ENCODE measurements at places on chromosomes 6 and 20.

DNA sequence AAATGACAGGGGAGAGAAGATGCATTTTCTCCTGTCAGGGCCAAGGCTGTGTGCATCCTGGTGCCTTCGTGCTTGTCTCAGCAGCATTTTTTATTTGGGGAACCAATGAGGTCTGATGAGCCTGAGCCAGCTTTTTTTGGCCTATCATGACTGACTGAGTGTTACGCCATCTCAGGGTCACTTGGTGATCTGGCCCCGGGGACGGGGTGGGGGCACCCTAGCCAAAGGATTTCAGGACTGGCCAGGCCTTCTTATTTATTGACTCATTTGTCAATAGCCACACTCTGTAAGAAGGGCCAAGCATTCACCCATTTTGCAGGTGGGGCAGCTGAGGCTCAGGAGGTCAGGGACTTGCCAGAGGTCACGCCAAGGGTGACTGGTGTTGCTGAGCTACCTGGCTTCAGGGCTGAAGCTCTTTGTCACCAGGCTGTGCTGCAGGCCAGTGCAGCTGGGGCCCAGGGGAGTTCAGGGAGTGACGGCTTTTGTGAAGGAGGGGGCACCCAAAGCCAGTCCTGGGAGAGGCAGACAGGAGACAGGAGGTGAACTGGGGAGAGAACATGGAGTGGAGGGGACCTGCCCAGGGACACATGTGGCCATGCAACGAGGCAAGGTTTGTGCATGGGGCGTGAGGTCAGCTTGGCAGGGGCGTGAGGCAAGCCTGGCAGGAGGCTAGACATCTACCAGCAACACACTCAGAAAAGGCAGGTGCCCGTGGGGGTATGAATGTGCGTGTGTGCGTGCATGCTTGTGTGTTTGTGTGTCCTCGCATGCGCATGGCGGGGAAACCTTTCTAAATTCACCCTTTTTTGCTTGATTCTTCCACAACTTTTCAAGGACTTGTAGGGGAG, 31.1 kb downstream of the VSTM2L start:
- no peak for DNase-seq

DNA sequence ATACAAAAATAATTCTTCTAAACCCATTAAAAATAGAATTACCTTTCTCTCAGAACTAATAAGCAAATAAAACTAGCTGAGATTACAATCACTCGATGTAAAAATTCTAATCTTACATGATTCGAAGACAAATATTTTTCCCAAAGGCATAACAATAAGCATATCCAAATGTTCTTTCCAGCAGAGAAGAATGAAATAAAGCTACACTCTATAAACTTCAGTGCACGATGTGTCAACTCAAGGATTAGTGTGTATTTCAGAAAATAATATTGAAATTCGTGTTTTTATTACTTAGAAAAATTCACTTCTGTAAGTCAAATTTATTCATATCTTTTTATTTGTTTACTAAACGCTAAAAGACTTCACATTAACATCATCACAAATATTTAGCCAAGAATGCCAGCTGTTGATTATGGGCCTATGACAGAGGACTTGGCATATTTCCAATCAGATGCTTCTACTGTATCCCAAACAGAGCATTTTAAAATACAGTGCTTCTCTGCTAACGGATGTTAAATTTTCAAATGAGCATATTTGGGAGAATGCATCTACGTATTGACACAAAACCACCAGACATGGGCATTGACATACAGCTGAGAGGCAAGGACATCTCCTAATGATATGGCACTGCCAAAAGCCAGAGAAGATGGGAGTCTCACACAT, 54.7 kb upstream of the PDE7B start:
- DNase-seq, result no peak

DNA sequence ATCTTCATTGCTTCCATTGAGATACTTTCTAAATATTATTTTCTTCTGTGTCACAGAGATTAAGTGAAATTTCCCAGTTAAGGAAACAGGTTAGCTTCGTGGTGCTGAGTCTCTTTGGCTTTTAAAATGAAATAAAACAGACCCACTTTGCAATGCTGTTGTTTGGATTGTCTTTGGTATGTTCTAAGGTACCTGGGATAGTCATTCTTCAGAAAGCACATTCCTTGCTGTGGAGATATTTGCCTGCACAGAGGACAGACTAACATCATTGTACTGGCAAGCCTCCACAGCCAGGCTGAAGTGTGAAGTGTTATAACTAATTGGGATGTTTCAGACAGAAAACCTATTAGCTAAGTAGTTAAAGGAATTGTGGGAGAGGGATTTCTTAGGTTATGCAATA, 148.8 kb upstream of the EPHA7 start:
- no peak for DNase-seq

DNA sequence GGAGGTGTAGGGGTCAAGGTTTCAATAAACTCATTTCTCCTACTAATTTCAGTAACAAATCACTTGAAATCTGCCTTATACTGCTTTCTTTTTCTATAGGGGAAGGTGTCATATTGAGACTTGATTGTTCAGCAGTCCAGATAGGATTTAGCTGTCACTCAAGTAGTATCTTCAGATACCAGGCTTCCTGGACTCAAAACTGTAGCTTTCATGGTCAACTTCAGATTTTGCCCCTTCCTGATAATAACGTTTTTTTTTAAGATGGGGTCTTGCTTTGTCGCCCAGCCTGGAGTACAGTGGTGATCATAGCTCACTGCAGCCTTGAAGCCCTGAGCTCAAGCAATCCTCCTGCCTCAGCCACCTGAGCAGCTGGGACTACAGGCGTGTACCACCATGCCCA, 77.8 kb downstream of the JAG1 start:
- DNase-seq, result no peak

GRCh38 chr6:32472781-32473375, 33.2 kb downstream of the HLA-DRA start:
- no peak for DNase-seq

DNA sequence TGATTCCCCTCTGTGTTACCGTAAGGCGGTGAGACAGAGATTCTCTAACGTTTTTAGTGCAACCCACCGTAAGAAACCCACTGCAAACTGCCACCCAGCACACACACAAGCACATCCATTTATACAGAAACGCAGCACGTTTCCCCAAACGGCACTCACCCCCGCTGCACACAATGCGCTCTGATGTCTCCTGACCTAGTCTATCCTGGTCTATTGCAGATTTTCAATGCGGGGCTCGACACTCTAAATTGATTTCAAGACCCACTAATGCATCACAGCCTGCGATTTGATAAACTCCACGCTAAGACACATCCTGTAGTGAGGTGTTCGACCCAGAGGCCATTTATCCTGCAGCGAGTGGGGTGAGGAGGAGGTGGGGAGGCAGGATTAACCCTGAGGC, 63.7 kb upstream of the SULF2 start:
- no peak for DNase-seq

- DNase-seq, result no peak
These were observed 224.9 kb upstream of the SYNCRIP start for GRCh38 chr6:85867595-85867994.

DNA sequence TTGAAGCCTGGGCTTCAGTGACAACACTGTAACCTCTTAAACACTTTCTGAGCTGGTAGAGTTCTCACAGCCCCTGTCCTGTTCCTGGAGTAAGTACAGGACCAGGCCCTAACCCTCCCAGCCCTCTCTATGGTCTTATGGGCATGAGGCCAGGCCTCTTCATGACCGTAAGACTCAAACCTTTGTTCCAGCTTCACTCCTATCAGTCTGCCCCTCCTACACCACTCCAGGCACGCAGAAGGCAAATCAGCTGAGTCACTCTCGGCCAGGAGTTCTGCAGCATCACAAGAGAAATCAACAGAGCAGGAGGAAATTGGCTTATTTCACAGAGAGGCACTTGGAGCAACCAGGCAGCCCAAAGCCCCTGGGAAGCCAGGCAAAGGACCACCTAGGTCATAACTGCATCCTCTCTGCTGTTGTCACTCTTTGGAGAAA, 25.3 kb upstream of the CHD6 start:
- DNase-seq, result peak; percentile 60

DNA sequence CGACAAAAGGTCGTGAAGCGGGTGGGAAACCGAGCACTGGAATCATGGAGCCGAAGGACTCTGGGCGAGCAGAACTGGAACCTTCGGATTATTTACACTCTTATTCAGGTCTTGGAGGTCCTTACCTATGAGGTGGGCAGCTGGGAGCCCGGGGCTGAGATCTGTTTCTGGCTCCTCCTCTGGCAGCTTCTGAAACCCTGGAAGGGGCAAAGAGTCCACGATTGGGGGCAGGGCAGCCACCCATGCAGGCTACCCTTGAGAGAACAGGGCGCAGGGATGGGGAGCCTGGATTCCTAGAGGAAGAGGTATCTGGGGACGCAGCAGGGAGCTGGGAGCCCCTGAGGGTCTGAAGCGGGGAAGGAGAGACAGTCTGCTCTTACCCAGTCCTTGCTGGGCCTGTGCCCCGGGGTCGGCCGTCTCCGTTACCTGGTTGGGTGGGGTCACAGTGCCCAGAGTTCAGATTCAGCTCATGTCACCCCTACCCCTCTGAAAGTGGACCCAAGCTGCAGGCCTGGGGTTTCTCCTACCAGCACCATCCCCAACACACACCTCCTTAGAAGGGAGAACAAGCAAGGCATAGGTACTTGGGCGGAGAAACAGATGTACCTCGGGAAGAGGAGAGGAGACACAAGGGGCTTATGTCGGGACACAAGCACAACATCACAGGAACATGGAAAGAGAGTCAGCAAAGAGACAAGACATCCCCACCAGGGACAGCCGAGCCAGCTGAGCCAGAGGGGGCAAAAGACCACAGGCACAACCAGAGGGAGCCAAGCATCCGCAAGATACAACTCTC, 592 bp downstream of the LTB start:
- peak; percentile 36 for DNase-seq

DNA sequence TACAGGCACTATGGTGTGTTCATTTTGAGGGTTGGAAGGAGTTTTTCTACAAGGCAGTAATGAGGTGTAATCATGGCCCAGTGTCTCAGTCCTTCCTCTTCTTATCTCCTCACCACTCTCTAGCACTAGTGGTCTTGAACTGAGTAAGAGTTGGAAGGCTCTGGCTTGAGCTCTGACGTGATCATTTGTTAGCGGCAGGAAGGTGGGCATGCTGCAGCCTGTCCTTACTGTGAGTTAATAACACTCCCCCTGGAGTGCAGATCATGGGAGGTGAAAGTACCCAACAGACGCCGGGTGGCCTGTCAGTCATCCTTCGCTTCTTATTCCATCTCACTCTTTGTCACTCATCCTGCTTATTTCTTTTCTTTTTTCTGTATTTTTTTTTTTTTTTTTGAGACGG, 356.9 kb downstream of the CDKAL1 start:
- DNase-seq, result no peak

DNA sequence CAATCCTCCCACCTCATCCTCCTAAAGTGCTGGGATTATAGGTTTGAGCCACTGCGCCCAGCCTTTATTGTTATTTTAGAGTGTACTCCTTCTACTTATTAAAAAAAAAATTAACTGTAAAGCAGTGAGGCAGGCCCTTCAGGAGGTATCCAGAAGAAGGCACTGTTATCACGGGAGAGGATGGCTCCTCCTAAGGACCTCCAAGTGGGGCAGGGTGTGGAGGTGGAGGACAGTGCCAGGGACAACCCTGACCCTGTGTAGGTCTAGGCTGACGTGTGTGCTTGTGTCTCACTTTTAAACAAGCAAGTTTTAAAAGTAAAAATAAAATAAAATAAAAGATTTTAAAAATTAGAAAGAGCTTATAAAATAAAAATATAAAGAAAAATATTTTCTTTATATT, 23.7 kb upstream of the TAF4 start:
- no peak for DNase-seq

DNA sequence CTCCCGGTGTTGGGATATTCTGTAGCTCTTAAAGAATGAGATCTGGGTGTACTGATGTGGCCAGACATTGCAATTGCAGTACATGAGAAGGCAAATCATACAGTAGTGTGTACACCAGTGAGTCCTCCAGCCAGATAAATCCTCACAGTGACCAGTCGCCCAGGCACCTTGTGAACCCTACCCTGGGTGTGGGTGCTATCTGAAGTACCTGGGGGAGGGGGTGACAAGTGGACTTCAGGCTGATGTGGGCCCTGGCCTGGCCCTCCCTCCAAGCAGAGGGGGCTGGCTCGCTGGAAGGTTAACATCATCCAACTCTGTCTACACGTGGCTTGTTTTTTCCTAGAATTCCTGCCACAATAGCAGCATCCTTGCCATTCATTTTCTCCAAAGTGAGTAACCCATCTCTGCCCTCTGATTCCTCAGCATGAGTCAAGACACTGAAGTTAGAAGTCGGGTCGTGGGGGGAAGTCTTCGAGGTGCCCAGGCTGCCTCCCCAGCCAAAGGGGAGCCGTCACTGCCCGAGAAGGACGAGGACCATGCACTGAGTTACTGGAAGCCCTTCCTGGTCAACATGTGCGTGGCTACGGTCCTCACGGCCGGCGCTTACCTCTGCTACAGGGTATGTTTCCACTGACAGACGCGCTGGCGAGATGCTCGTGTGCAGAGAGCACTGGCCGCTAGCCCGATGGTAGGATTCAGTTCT, 70.8 kb downstream of the PTPN1 start:
- DNase-seq, result no peak

GRCh38 chr20:43832096-43832816, 82.4 kb upstream of the TOX2 start:
- no peak for DNase-seq

GRCh38 chr6:12751694-12752325, 35.2 kb downstream of the PHACTR1 start:
- peak; percentile 62 for DNase-seq

GRCh38 chr6:4341078-4341797, 205.9 kb upstream of the ECI2 start:
- no peak for DNase-seq

DNA sequence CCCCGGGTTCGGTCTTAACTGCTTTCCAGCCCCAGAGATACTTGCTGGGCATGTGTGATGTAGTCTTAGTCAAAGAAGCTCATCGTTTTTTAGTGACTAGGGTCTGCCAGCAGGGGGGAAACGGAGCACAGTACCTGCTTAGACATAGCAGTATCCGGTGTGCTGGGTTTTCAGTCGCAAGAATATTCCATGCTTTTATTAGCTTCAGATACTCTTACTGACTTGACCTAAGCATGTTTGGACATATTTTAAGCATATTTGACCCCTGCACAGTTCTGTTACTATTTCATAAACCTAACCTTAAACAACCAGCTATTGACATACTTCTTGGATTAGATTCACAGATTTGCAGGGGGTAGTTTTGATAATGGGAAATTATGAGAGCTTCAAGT, 3.0 kb downstream of the E2F3 start:
- DNase-seq, result peak; percentile 31

- no peak for DNase-seq
These were observed 1.6 kb downstream of the OLIG3 start for GRCh38 chr6:137492289-137493217.

DNA sequence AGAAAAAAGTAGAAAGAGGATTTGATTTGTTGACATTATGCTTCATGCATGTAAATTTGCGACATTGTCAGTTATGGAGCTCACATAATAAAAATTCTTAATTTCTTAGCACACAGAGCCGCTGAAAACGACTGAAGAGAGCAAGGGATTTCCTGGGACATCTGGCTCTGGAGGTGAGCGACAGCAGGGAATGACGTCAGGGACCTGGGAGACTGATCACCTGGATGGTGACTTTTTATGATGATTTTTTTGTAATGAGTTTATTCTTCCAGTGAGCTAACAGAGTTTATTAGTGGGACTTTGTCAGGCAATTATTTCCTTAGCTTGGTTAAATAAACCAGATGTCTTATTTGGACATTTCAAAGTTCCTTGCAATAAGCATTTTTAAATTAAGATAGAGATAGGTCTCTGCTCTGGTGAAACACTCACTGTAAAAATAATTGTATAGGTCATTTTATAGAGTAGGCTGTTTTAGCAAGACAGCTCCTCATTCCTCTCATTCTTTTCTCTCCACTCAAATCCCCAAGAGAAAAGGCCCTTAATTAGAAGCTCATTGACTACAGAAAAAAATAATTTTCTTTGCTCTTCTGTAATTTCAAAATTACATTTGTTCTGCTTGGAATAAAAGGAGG, 19.4 kb downstream of the TMEM200A start:
- DNase-seq, result no peak

- DNase-seq, result no peak
These were observed 109.2 kb downstream of the CEP57L1 start for GRCh38 chr6:109204511-109204910.
